ENCODE measurements at places on chromosomes 7 and 10. TPM values are rescaled to one million over a fixed set of nuclear protein-coding genes. Genes with fewer than 3 reads are reported as not detected.

DNA sequence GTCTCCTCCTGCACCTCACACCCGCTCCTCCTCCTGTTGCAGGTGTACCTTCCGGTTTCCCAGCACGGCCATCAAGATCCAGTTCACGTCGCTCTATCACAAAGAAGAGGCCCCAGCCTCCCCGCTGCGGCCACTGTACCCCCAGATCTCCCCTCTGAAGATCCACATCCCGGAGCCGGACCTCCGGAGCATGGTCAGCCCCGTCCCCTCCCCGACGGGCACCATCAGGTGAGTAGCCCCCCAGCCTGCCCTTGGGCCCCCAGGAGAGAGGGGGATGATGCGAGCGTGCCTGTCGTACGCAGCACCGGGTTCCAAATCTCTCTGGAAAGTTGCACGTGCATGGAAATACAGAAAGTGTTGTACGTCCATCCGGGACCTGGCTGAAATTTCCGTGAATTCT, 34.6 kb upstream of the AP5Z1 start:
- no peak for DNase-seq

DNA sequence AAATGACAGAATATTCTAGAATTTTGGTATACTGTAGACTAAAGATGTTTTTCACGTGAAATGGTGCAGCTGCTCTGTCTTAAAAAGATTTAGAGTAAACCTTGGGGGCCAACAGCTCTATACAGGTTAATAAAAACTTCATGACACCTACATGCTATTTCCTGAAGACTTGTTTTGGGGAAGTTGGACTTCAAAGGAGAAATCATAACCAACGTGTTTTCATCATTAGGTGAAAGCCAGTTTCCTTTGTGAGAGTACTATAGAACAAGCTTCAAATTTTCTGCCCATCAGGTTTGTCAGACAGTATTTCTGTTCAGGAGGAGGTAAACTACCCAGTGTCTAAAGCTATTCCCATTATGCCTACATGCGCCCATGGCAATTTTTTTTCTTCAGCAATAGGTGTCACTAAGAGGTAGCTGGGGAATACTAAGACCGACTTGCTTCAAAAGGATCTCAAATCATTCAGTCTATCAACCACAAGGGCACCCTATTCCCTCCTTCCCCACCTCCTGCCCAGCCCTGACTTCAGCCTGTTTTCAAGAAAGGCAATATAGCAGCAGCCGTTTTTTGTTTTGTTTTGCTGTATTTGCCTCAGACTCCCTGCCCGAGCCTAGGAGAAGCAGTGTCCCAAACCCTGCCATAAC, 237.3 kb upstream of the SP8 start:
- no peak for DNase-seq

Gene GLI3
- 14.4 TPM for total RNA-seq

- no peak for DNase-seq
Observed at GRCh38 chr10:12097791-12098190, 29.0 kb downstream of the DHTKD1 start.

- DNase-seq: no peak
Observed at GRCh38 chr7:116727432-116728009, 55.5 kb downstream of the MET start.
